ENCODE measurements at places on chromosomes 4 and X. TPM values are rescaled to one million over a fixed set of nuclear protein-coding genes. Genes with fewer than 3 reads are reported as not detected.

Gene SLITRK4
- total RNA-seq, result not detected

Gene PNMA5
- total RNA-seq, result not detected

Gene RAB9A
- 34.8 TPM for total RNA-seq

Gene CLIC2
- total RNA-seq, result not detected

Gene SRPX2
- total RNA-seq, result 2.7 TPM

Gene GPR143
- total RNA-seq, result 0.21 TPM

Gene VCX3B
- not detected for total RNA-seq

Gene FAM9C
- total RNA-seq, result not detected

Gene WWC2
- total RNA-seq, result 18.5 TPM

Gene STATH
- total RNA-seq, result not detected

Gene WAS
- total RNA-seq, result 0.19 TPM

Gene KLKB1
- not detected for total RNA-seq

Gene SORBS2
- 0.53 TPM for total RNA-seq

Gene SERPINA7
- not detected for total RNA-seq

Gene MAGEC3
- total RNA-seq, result not detected

Gene SMIM10L2A
- total RNA-seq, result 0.21 TPM

Gene SLC7A11
- 17.3 TPM for total RNA-seq

Gene MAGEA2B
- total RNA-seq, result not detected

Gene WNK3
- total RNA-seq, result 0.05 TPM

Gene CLDN2
- total RNA-seq, result 8.3 TPM

Gene GYG2
- 4.9 TPM for total RNA-seq

Gene LRCH2
- 0.03 TPM for total RNA-seq

Gene MAOA
- 0.61 TPM for total RNA-seq

Gene XG
- total RNA-seq, result not detected

Gene ZCCHC12
- total RNA-seq, result 0.21 TPM
